Stimulated activated CD4-positive, alpha-beta T cell treated with anti-CD3 and anti-CD28 coated beads, Interleukin-12 subunit alpha, Interleukin-12 subunit beta, amount 100 ng/mL, for 24 hours (primary cell): ENCODE measurements at places on chromosomes 16 and 17.

DNA sequence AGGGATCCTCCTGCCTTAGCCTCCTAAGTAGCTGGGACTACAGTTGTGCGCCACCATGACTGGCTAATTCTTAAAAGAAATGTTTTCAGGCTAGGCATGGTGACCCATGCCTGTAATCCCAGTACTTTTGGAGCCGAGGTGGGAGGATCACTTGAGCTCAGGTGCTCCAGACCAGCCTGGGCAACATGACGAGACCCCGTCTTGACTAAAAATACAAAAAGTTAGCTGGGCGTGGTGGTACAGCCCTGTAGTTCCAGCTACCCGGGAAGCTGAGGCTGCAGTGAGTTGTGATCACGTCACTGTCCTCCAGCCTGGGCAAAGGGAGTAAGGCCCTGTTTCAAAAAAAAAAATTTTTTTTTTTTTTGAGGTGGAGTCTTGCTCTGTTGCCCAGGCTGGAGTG, 173.1 kb downstream of the SEC14L1 start:
- DNase-seq, result no peak

DNA sequence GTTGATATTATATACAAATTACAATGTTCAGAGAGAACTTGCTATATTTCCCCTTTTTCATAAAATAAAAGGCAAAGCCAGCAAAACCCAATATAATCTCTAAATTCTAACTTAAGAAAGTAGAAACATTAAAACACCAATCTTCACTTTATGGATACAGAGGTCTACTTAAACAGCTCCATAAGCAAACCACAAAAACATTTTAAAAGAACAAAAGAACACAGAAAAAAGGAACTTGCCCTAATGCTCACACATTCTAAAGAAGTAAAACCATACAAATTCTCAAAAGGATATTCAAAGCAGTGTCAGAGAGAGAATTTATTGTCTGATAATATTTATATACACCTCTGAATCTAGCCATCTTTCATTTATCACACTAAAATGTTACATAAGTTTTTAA, 606 bp downstream of the ABCA10 start:
- no peak for DNase-seq

- DNase-seq, result no peak
Measured at GRCh38 chr16:88759245-88759975, 25.6 kb downstream of the PIEZO1 start.

DNA sequence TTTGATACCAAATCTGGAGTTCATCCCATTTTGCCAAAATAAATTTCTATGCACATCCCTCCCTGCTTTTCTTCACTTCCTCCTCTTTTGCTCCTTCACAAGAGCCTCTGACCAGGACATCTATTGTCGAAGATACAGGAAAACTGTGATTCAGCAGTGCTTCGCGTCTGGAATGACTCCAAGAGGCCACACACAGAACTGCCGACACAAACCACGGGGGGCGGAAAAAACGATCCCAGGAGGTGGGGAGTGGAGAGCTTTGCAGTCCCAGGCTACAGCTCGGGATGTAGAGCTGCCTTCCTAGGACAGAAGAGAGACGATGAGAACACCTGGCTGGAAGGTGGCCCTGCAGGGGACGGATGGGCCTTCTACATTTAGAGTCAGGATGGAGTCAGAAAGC, 102.8 kb downstream of the XYLT1 start:
- DNase-seq, result no peak

- no peak for DNase-seq
Measured at GRCh38 chr17:31318298-31318801, 3.1 kb downstream of the EVI2A start.

DNA sequence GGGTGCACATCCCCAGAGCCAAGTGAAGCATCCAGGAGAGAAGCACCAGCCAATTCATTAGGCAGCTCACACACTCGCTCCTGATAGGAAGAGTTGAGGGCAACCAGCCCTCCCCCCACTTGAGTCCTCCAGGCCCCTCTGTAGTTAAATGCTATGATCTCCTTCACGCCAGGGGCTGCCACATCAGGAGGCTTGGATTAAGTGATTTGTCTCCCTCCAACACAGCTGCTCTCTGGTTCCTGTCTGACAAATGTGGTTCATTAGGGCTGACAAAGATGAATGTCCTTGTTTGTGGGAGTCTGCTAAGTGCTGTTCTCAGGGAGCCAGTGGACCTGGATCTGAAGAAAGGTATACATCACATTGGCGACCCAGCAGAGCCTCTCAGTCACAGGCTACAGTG, 94.5 kb upstream of the WSCD1 start:
- no peak for DNase-seq

GRCh38 chr16:30996985-30997724, 12.1 kb downstream of the HSD3B7 start:
- peak; percentile 78 for DNase-seq

DNA sequence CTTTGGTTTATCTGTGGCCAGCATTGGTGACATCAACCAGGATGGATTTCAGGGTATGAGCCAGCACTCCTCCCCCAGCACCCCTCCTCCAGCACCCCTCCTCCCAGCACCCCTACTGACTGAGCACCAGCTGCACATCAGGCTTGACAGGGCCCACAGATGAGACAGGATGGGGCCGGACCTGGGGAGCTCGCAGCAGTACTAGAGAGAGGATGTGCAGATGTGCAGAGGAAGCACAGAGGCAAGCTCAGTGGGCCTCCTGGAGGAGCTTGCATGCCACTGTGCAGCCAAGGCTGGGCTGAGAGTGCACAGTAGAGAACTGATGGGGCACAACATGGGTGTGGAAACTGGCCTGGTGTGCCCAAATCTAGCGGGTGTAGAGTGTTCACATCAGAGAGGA, 16.2 kb downstream of the ITGA3 start:
- DNase-seq, result no peak

- no peak for DNase-seq
Measured at GRCh38 chr17:30292286-30292858, 628 bp upstream of the BLMH start.

- no peak for DNase-seq
Measured at GRCh38 chr16:86888231-86889053, 310.1 kb downstream of the FOXL1 start.

GRCh38 chr17:5762191-5762590, 177.9 kb upstream of the NLRP1 start:
- no peak for DNase-seq

DNA sequence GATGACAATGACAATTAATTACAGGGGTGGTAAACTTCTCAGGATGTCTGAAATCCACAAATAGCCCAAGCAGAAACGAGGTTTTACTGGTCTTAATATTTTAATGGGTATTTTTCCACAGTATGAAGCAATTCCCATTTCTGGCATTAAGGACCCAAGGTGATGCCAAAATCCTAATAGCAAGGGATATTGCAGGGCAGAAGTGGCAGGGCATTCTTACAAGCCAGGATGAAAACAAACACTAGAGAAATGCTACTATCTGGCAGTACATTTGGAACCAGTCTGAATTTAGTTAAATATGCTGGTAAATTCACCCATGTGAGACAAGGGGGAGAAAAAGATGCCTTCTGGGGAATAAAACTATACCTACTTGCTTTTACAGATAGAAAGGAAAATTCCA, 45.2 kb downstream of the RND2 start:
- DNase-seq, result no peak

DNA sequence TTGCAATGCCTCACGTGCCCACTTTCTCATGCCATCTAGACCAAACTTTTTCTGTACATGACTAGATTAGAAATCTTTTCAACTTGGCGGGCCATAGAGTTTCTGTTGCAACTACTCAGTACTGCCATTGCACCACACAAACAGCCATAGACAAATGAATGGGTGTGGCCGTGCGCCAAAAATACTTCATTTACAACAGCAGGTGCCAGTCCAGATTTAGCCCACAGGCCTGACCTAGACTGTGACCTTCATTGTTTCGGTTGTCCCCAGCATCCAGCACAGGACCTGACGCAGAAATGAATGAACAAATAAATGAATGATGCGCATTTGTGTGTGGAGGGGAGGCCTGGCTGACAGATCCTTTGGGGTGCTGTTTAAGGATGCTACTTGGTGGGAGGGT, 14.3 kb upstream of the PDK2 start:
- no peak for DNase-seq

DNA sequence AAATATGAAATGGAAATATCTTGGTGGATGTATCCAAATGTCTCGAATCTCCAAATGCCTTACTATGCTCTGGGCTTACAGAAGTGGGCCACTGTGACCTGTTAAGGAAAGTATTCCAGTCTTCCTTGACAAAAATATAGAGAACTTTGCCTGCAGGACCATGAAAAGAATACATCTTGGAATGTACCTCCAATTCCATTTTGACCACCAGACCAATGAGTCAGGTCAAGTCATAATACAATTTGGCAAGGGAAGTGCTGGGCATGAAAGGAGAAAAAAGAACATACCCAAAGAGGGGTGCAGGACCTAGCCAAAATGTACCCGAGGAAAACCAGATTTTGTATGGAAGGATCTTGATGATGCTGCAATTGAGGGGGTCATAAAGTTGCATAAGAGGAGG, 1153.7 kb upstream of the GOT2 start:
- no peak for DNase-seq
